ENCODE measurements at places on chromosomes 7 and 10.

DNA sequence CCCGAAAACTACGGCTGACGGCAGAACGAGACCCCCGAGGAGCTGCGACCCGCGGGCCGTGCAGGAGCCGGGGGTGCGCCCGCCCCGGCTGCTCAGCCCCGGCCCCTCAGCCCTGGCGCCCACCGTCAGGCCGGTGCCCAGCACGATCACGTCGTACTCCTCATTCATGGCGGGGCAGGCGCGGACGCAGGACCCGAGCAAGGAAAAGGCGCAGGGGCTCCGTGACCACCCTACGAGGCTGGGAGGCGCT is 218 bp downstream of the GDI2 start:
- no peak for DNase-seq

- DNase-seq, result no peak
These were observed 41.9 kb upstream of the ASL start for GRCh38 chr7:66033471-66034385.

- DNase-seq, result no peak
These were observed 15.8 kb downstream of the FZD9 start for GRCh38 chr7:73449422-73449821.

GRCh38 chr10:127234306-127234800 is 38.0 kb upstream of the INSYN2A start:
- DNase-seq, result no peak

DNA sequence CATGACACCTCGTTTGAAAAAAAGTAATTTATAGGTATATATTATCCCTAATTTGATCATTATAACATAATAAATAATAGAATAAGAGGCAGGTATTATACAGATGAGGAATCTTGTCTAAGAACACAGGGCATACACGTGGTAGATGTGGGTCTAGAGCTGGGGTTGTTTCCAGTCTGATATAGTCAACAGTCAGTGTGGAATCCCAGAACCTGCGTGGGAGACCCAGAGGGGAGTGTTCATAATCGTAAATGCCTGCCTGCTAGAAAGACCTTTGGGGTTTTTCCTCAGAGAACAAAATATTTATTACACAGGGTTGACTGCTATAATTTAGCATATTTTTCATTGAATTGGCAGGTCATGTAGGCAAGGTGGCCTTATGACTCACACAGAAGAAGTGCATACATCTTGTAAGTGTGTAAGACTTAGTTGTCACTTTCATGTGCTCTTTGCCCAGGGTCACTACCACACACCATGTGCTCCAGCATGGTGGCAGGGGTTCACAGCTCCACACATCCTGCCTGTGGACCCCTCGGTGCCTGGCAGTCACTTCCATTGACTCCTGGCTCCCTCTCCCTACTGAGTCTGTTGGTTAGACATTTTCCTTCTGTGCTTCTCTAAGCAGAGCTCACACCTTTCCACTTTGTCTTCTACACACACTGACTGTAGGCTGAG is 94.9 kb upstream of the IKZF1 start:
- DNase-seq, result no peak

- no peak for DNase-seq
These were observed 57.2 kb downstream of the C7orf25 start for GRCh38 chr7:42854571-42855118.

DNA sequence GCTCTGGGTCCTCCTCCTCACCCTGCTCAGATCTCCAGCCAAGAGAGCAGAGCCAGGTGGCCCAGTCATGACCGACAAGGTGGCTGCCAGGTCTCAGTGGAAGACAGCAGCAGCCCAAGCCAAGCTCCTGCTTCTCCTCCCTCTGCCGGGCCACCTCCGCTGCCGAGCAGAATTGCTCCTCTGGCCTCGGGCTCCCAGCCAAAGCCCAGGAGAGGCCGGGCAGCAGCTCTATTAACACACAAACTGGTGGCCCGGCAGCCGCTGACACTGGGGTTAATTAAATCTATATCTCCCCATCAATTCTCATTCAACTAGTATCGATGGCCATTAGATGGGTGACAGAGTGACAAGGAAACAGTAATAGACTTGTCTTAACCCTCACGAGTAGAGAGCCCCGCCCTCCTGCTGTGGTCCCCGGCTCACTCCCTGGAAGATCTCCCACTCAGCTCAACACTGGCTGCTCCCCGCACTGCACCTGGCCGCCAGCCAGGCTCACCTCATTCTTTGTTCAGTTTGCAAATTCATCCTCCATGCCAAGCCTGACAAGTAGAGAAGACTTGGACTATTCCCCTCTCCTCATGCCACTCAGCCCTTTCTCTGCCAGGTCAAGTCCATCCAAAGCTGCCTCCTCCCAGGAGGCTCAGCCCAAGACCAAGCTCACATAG is 74.1 kb upstream of the UNC5B start:
- DNase-seq, result no peak

DNA sequence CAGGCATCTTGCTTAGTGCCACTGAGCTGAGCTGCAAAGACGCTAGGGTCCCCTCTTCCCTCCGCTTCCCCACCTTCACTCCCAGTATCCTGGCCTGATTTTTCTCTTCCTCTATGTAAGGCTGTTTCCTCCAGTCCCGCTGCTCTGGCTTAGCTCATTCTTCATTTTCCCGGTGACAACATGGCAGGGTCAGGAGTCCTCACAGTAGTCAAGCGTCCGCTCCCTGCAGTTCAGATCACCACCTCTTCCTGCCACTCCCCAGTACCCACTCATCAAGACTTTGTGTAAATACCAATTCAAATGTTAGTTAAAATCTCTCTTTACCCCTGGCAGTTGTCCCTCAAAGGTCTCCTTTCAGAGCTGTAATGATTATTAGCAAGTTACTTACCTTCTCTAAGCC is 650.4 kb upstream of the CELF2 start:
- DNase-seq, result no peak

DNA sequence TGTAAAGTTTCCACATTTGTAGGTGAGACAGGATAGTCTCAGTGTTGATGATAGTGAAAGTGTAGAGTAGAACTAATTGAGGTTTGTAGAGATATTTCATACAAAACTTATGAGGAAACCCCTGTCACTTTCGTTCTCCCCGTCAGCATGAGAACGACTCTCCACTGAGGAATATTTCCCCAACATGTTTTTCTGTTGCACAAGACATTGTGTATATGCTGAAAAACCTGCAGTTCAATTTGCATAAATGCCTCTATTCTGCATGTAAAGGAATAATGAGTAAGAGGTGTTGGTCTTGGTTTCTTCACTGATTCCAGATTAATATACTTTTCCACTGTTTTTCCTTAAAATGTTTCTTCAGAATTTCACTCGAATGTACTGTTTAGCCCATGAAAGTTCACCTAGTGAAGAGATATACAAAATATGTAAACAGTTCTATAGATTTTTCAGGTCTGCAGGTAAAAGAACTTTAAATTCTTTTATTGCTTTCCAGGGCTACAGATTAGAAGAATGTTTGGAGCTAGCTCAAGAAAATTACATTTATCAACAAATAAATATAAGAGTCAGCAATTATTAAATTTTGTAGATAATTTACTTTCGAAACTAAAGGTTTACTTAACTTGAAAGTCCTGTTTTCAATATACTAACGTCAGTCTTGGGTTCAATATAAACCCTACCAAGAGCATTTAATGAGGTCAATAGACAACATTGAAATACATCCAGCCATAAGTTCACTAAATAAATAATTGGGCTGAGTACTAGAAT is 37.2 kb downstream of the HEPACAM2 start:
- DNase-seq, result no peak

GRCh38 chr10:132899751-132900065 is 42.7 kb downstream of the CFAP46 start:
- DNase-seq, result no peak

GRCh38 chr10:70055550-70055949 is 2.9 kb downstream of the MACROH2A2 start:
- no peak for DNase-seq

- no peak for DNase-seq
These were observed 196.7 kb downstream of the VTI1A start for GRCh38 chr10:112643600-112644264.

DNA sequence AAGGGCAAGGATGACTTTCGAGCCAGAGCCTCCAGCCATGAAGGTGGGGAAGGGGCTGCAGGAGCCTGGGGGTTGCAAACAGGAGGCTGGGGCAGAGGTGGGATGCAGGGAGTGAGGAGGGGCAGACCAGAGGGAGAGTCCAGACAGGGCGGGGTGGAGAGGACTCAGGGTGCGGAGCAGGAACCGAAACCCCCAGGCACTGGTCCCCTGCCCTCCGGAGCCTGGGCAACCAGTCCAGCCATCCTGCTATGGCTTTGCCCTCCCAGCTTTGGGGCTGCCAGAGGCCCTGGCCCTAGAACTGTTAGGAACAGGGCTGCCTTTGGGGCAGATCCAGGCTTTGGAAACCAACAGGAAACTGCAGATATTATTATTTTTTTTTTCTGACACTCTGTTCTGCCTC is 24.2 kb downstream of the GHRHR start:
- no peak for DNase-seq

- DNase-seq, result no peak
These were observed 30.3 kb downstream of the ANKMY2 start for GRCh38 chr7:16615228-16615627.

GRCh38 chr7:919924-920341 is 34.5 kb downstream of the ADAP1 start:
- DNase-seq, result no peak

DNA sequence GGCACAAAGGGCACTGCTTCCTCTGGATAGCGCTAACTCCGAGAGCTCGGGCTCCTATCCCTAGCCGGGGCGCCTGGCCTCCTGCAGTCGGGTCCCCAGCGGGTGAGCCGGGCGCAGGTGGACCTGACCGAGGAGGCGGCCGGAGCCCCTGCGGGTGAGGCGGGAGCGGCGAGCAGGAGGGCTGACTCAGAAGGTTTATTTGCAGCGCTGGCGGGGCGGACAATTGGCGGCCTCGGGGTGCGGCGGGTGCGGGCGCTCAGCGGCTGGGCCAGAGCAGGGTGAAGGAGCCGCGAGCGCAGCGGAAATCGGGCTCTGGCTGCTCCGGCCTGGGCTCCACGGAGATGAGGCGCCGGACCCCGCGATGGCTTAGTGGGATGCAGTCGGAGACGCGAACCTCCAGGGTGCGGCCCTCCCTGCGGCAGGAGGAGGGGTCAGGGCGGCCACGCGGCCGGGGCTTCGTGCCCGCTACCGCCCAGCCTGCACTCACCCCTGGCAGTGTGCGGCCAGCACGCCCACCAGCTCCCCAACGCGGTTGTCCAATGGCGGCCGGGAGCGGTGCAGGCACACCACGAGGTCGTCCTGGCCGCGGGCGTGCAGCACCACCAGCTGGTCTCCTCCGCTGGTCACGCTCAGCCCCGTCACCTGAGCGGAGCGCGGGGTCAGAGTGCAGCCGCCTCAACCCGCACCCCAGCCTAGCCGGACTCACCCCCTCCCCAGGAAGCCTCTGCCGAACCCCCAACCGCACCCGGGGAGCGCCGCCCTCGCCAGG is 16.1 kb downstream of the MYO1G start:
- DNase-seq, result no peak

GRCh38 chr7:106608661-106609060 is 52.3 kb downstream of the CCDC71L start:
- DNase-seq, result no peak

GRCh38 chr7:90411510-90411909 is 8.2 kb downstream of the CLDN12 start:
- DNase-seq, result no peak

GRCh38 chr10:44325157-44325556 is 59.7 kb downstream of the CXCL12 start:
- no peak for DNase-seq
